ENCODE measurements at places on chromosomes 2 and 18. TPM values are rescaled to one million over a fixed set of nuclear protein-coding genes. Genes with fewer than 3 reads are reported as not detected.

Gene YPEL5
- 101 TPM for total RNA-seq

GRCh38 chr18:37285825-37286224 is 279.8 kb downstream of the CELF4 start:
- DNase-seq, result no peak

Gene UGT1A10
- not detected for total RNA-seq

- DNase-seq, result peak; percentile 91
Observed at GRCh38 chr2:216548901-216549331, 50.3 kb downstream of the RPL37A start.

- DNase-seq, result no peak
Observed at GRCh38 chr18:32139835-32140283, 48.2 kb downstream of the RNF138 start.

Gene ACTR2
- 255 TPM for total RNA-seq

GRCh38 chr2:20671736-20672080 is 4.8 kb downstream of the GDF7 start:
- no peak for DNase-seq

DNA sequence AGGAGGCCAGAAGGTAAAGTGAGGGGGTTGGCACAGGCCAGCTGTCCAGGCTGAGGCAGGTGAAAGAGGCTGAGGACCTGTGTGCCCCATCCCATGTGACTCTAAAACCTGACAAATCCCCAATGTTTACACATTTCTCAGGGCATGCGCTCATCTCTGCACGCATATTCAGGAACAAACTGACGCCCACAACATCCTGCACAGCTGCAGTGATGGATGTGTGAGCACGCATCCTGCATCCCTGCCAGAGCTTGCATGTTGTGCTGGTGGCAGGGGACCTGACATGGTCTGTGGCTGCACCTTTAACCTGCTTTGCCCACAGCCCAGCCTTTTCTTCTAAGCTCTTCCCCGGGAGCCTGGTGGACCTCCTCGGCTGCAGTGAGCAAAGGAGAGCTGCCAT is 83.1 kb downstream of the FBXO15 start:
- DNase-seq, result no peak

DNA sequence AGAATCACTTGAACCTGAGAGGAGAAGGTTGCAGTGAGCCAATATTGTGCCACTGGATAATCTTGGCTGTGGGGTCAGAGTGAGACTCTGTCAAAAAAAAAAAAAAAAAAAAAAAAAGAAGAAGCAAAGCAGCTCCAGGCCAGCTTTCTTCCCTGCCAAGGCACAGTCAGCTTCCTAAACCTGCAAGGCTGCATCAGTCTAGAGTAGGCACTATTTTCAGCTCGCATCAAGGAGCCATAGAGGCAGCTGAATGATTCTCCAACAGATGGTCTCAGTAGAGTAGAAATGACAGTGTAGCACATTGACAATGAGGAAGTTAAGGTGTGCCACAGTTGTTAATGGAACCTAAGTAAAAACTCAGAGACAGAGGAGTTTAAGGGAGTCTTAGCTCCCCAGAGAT is 35.6 kb downstream of the BMP10 start:
- peak; percentile 61 for DNase-seq

DNA sequence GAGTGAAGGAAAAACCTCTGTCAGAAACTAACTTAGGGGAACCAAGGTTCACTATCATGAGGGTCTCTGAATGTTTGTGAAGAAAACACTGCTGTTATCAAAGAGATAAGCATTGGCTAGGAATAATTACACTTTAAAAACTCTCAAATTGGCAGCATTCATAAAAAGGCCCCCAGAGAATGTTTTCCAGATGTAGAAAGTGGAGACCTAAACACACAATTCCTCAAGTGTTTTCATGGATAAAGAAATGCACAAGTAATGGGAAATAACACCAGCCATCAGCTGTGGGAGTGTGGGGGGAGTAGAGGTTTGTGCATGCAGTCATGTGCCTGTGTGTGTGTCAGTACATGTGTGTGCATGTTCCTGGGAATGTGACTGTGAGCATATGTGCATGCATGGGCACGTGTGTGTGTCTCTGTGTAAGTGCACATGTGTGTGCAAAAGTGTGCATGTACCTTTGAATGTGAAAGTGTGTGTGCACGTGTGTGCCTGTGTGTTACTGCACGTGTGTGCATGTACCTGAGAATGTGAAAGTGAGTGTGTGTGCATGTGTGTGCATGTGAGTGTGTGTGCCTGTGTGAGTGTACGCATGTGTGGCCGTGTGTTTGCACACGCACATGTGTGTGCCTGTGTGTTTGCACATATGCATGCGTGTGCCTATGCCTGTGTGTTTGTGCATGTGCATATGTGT is 854.3 kb upstream of the SALL3 start:
- no peak for DNase-seq

DNA sequence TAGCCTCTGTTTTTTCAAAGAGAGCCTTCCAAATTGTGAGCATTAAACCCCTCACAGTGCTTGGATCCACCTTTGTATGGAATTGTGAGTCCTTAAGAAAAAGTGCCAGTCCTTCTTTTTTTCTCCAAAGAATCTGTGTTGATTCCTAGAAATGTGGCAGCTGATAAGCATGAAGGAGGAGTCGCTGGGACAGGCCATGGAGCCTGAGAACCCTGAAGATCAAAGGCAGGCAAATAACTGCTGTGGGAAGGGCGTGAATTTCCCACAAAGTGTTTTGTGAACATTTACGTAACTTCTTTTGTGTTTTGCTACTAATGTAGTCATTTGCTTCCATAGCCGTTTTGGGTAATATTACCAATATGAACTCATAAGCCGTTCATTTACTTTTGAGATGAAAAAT is 27.7 kb upstream of the CHMP1B start:
- no peak for DNase-seq

DNA sequence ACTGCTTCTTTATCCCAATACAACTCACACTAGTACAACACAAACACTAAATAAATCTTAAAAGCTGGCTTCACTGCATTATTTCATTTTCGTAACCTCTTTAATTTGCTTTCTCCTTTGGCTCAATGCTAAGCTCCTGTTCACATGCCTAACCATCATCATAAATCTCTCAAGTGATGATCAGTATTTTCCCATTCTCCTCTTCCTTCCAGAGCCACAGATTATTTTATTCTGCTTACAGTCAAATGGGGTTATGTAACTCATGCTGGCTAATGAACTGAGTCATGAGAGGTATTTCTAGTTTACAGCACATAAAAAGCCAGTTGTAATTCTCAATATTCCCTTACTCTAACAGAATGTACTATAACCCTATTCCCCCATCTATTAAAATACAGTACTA is 350.4 kb upstream of the ZC3H15 start:
- no peak for DNase-seq

DNA sequence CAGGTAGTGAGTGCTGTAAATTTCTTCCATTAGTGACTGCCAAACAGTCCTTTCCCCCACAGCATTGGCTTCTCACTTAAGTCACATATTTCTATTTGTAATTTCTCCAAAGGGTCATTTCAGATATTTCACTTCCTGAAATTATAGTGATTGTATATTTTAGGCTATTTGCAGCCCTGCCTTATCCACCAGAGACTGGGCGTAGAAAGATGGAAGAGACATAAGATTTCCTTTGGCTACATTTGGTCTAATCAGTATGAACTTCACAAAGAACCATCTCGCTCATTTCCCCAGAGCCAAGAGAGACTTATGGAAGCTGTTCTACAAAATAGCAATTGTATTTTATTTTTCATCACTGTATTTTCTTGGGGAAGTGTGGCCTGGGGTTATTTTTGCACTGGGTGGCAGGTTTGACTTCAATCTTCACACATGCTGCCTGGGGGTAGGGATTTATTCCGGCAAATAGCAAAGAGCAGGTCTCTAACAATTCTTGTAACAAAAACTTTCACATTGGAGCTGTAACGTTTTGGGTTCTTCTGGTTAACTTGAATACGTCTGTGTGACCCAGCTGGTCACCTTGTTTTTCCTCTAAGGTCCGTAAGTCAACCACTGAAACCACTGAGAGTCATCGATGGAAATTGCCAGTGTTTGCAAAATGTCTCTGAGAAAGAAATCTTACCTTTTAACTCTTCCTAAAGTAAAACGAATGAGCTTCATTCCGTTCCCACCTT is 170.6 kb upstream of the SERPINE2 start:
- no peak for DNase-seq

GRCh38 chr2:88220718-88221117 is 50.6 kb downstream of the THNSL2 start:
- no peak for DNase-seq

DNA sequence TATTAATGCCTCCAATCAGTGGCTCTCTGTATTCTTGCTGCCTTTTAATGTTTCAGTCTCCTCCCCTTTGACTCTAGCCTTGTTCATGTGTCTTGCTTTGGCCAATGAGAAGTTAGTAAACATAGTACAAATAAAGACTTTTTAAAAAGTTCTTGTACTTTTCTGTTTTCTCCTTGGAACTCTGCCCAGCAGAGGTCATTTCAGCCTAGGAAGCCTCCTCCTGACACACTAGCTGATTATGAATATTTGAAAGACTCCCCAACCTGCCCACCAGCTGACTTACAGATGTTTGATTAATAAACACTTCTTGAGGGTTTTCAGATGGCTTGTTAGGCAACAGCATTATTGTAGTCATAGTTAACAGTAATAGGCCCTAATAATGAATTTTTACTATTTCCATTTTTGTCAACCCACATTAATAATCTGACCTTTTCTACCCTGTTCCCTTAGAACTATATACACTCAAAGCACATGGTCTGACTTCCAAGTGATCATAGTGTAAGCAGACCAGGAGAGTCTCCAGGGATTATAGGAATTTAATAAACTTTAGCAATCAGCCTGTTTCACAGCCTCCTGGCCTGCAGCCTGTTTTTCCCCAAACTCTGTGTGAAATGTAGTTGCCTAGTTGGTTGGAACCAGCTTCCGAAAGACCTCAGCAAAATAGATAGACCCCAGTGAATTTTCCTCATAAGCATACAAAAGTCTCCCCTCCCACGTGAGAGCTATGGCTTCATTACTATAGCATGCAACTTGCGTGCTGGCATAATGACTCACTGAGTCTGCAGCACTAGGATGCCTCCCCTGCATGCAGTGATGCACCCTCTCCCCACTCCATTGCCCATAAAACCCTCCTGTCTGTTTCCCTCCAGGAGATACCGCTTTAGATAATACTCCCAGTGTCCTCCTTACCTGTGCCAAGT is 670.7 kb upstream of the ZNF804A start:
- no peak for DNase-seq

Gene BOLL
- total RNA-seq, result not detected

DNA sequence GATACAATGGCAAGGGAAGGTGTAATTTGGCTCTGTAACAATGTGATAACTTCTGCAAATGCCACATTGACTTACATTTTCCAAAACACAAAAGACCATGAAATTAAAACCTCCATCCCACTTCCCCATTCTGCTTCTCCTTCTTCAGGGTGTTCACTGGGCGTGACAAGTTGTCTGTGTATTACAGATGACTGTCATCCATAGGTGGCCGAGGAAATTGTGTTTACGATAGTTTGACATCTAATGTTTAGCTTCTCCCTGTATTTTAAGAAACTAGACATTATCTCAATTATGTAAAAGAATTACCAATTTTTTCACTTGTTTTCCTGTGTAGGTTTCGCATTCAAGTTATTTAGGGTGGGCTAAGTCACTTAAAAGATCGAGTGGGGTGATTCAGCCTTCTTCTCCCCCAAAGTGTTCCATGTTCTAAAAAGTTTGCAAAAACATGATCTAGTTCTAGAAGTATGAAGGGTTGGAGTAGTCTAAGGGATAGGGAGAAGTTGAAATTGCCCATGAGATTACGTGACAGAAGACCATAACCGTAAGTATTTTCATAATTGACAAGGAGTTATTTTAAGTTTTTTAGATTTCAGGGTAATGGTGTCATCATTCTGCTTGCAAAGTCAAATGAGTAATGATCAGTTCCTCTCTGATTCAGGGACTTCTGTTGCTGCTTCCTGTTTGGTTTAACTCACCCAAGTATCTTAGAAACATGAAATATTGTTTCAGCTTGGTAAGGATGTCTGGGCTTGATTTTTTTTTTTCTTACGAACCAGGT is 25.2 kb upstream of the CYTIP start:
- DNase-seq, result no peak

DNA sequence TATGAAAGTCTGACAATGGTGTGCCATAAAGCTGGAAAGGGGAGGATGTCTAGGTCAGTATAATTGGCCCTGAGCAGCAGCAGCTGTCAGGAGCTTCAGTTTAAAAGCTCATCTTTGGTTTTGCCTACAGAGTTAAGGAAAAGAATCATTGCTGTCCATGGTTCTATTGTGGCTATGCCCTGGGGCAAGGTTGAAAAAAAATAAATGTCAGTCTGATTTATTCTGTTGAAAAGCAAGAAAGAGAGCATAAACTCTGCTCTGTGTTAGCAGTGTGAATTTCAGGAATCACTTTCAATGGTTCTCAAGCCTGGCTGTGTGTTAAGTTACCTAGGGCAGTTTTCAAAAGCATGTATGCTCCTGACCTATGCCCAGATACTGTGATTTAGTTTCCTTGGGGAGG is 446.7 kb downstream of the SETBP1 start:
- no peak for DNase-seq

DNA sequence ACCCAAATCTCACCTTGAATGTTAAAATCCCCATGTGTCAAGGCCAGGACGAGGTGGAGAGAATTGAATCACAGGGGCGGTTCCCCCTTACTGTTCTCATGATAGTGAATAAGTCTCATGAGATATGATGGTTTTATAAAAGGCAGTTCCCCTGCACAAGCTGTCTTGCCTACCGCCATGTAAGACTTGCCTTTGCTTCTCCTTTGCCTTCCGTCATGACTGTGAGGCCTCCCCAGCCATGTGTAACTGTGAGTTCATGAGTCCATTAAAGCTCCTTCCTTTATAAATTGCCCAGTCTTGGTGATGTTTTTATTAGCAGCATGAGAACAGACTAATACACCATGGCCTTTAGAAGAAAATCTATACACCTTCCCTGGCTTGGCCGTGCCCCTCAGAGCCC is 7.4 kb upstream of the MBP start:
- DNase-seq, result no peak

GRCh38 chr2:37854676-37855282 is 70.3 kb upstream of the RMDN2 start:
- no peak for DNase-seq

Gene KLHL41
- 0.87 TPM for total RNA-seq

Gene MRPL30
- total RNA-seq, result 19.8 TPM

DNA sequence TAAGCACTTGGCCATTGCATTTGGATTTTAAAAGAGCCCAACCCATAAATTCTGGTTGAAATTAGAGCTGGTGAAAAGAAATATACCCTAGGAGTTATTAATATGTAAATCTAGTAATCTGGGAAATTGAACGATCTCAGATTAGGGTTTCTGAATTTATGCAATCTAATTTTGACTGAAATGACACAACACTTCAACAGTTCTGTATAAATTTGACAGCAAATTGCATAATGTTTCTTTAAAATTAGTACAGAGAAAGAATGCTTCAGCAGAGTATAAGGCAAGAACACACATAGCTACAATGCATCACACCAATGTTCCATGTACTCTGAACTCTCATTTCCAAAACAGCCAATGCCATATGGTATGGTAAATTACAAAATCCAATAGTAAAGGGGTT is 201.5 kb upstream of the ITGA4 start:
- no peak for DNase-seq

Gene NCKAP5
- 7.5 TPM for total RNA-seq

- DNase-seq, result no peak
Observed at GRCh38 chr2:96809951-96810782, 5.9 kb upstream of the CNNM3 start.
